Stimulated activated CD8-positive, alpha-beta memory T cell treated with anti-CD3 and anti-CD28 coated beads, Interleukin-4, amount 100 ng/mL, for 48 hours (primary cell): ENCODE measurements at places on chromosomes 3 and 15.
A peak's percentile ranks its signal among the peaks of the same experiment; 100 is the strongest.

- no peak for DNase-seq
Measured at GRCh38 chr15:57476533-57476975, 100.2 kb downstream of the CGNL1 start.

DNA sequence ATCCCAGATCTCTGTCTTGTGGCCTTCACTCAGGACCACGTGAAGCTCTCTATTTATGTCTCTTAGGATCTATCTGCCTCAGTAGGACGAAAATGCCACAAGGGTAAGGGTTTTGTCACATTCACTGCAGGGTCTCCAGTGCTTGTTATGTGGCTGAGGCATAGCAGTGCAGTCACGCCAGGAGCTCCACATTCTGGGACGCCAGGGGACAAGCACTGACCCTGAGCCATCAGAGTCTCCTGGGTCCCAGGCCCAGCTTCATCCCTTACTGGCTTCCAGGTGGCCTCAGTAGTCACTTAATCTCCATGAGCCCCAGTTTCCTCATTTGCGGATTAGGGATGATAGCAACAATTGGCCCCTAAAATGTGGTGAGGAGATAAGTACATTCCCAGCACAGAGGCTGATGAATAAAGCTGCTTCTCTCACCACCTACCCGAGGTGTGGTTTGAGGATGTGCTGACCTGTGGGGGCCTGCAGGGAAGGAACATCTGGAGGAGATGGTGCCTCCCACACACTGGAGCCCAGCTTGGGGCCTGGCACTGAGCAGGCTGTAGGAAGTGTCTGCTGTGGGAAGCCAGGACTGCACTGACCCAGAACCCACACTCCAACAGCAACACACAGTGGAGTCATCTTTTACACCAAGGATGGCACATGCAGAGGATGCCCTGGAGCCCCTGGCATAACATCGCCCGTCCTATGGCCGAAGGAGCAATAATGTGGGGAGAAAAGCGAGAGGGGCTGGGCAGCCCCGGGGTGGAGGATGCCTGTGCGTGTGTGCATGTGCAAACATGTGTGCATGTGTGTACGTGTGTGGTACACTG lies 93.2 kb upstream of the IQSEC1 start:
- DNase-seq, result no peak

GRCh38 chr3:171088496-171088895 lies 62.0 kb upstream of the SLC2A2 start:
- DNase-seq, result no peak

DNA sequence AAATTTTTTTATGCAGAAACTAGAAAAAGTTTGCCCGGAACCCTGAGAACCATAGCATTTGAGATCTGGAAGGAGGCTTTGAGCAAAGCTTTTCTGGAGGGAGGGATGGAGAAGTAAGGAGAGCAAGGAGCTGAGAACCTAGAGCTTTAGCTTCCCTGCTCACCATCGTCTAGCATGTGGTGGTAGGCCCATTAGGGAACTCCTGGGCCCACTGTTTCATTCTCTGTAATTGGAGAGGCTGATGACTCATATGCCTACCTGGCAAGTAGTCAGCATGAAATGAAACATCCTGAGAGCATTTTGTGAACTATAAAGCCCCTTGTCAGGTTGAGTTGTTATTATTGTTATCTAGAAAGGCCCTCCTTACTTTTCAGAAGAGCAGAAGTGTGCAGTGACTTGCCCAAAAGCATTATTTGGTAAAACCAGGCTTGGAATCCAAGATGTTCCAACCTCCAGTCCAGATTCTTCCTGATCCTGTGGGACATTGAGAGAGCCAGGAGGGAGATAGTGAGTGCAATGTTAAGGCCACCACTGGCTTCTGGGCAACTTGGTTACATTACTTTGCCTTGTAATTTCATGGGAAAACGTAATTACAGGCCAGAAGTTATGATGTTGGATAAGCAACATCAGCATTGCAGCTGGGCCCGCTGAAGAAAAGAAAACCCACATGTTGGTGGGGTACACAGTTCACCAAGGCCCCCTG lies 104.5 kb upstream of the BFSP2 start:
- DNase-seq, result no peak

GRCh38 chr3:147301781-147302180 lies 104.6 kb downstream of the ZIC4 start:
- no peak for DNase-seq

DNA sequence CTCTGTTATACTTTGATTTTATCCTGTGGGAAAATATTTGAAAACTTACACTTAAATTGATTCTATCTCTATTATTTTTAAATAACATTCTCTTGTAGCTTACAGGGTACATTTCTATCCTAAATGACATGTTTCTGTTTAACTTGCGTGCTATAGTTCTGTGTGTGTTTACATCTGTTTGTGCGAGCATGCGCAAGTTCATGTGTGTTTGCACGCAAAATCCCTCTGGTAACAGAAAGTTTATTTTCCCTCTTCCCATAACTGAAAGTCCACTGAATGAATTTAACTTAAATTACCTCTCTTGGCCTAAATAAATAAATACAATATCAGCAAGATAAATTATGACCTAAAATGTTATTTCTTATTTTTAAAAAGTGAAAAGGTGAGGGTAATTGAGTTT lies 117.3 kb upstream of the NEO1 start:
- DNase-seq, result no peak

DNA sequence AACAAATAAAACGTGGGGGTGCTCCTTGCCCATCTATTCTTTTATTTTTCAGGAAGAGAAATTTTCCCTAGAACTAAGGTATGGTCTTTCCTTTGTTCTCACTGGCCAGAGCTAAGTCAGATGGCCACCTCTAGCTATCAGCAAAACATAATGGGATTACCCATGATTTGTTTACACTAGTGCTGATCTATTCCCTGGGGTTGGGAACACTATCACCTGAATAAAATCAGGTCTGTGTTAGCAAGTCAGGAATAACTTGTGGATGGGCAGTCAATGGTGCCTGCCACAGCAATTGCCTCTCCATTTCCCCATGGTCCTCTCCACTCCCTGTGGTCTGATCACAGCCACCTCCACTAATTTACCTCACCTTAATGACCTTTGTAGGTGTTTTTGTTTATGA lies 181.7 kb upstream of the CADPS start:
- DNase-seq, result no peak

DNA sequence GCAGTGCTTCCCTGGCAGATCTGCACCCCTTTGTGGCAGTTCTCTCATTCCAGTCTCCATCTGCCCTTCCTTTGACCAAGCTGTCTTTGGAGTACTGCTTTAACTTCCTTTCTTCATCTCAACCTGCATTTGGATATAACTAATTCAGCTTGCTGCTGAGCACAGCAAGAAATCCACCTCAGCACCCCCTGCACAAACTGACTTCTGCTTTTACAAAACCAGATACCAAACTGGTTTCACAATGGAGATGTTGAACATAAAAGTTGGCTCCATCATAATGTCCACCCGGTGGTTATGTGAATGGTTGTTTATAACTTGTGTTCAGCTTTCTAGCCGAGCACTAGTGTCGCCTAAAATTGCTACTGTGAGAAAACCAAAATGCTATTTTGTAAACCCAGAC lies 341.1 kb upstream of the SEMA6D start:
- DNase-seq, result no peak

DNA sequence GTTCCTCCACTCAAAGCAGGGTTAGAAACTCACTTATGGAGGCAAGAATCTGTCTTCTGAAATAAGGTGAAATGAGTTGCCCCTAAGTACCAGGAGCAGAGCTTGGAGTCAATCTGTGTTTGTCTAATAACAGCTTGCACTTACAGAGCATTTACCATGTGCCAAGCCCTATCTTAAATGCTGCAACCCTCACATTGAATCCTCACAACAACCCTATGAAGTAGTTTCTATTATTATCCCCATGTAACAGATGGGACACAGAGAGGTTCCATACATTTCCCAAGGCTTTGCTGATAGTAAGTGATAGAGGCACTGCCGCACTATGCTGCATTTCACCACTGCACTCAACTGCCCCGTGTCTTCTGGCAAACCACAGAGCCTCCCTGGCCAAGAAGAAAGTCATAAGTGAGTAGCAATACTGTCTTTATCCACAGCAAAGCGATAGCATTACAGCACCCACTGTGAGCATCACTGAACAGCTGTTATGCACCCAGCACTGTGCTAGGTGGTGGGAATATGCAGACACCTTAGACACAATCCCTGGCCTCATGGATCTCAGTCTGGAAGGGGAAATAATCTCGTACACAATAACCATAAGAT lies 141.5 kb downstream of the SSR3 start:
- DNase-seq, result no peak

DNA sequence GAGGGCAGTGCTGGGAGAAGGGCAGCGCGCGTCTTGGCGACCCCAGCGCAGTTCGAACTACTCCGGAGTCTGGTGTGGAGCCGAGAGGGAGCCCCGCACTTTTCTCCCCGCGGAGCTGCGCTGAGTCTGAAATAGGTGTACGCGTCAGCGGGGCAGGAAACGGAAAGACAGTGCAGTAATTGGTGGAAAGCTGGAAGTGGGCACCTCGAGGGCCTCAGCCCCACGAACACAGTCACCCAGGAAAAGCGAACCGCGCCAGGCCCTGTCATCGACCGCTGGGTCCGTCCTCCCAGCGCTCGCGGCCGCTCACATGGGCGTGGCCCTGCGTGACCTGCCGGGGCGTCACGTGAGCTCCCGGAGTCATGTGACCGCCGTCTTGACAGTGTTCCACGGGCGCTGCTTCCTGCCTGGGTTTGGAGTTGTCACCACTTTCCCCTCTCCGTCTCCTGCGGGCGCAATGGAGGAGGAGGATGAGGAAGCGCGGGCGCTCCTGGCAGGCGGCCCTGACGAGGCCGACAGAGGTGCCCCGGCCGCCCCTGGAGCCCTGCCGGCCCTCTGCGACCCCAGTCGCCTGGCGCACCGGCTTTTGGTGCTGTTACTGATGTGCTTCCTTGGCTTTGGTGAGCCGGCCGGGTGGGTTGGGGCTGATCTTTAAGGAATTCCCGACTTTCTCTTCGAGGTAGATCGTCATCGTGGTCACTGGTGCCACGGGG lies at the start of gene MFSD1:
Gene MFSD1 (plus strand): TSS at position 359 of the 713 bp plus-strand sequence. CDS start 99 bp downstream, at position 458.
- DNase-seq, result peak; percentile 92

- no peak for DNase-seq
Measured at GRCh38 chr3:97823046-97824004, 1.5 kb downstream of the CRYBG3 start.

DNA sequence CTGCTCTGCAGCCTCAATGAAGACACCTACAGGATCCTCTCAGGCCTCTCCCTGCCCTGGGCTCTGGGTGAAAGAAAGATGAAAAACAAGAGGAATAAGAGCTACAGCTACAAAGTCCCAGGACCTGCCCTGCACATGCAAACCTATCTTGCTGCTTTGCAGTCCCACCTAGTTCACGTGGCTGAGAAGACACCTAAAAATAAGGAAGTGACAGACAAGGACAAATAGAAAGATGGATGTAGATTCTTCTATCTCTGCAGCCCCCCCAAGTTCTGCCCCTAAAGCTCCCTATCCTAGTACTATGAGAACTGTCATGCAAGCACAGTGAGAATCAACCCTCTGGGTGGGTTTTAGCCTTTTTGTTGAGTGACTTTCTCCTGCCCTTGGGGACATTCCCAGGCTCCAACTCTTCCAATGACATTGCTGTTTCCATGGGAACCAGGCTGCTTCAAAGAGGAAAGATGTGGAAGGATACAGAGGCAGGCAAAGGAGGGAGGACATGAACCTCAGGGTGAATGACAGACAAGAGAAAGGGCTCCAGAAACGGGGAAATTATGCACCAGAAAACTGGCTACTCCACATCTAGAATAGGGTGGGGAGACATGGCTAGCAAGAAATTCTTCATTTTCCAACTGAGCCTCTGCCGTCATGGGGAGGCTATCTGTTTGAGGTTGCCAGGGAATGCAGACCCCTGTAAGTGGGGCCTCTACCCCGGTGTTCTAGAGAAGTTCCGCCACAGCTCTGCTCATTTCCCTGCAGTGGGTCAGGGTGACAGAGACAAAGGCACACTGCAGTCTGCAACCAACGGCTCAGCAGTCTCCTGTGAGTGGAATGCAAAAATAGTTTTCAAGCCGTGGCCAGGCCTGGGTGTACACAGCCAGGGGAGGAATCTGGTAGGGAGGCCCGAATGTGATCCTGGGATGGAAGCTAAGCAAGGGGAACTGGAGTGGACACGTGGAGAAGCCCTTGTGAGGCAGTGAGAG lies 5.2 kb downstream of the CSPG5 start:
- no peak for DNase-seq

DNA sequence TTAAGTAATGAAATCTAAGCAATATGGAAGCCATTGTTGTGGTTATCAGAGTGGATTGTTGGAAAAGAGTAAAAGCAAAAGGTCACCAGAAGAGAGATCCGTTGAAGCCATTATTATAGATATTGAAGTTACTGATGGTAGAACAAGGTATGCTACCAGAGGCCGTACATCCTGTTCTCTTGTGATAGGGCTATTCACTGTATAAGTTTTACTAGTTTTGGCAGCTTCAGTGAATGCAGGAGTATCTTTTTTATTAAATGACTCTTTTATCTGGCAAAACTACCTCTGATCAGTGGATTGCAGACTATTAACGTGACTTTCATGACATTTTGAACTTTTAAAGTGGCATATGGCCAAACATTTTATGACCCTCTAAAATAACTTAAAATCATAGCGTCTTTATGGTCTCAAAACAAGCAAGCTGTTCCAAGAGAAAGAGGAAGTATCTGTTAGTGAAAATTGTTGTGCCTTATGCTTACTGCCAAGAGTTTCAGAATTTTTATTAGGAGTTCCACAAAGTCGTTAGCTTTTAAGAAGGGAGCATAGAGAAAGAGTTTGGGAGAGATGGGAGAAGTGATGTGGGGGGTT lies 102.9 kb downstream of the LRRC49 start:
- DNase-seq, result no peak

DNA sequence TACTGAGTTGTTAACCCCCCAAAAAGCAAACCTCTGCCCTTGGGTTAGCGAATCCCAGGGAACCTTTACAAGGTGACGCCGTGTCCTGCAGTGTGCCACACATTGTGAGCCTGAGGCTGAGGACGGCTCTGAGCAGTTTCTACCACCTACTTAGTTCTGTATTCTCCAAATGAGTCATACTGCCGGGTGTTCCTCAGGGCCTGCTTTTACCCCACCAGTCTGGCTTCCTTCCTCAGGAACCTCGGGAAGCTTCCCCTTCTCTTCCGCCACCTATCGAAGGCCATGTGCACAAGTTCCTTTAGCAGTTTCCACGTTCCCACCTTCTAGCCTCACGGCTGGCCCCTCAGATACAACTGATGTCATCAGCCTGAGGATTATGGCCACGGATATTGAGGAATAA lies 384.0 kb upstream of the TPM1 start:
- DNase-seq, result no peak

DNA sequence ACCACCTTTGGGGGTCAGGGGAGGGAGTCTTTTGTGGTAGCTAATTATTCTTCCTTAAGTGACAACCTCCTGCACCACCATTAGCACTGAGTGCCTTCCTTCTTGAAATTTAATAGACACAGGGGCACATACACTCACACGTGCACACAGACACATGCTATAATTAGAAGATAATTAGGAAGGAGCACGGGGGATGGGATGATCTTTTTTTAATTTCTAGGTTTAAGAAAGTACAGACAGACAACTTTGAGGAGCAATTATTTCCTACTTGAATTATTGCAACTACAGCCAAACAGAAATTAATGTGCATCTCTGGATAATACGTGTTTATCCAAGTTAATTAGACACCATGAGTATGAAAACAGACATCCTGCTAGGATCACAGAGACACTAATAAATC lies 44.8 kb upstream of the GUCA1C start:
- DNase-seq, result no peak

- DNase-seq, result no peak
Measured at GRCh38 chr3:24220859-24221657, 273.6 kb downstream of the THRB start.

- no peak for DNase-seq
Measured at GRCh38 chr15:78565951-78566774, 843 bp downstream of the CHRNA5 start.

GRCh38 chr3:43348852-43349574 lies 62.7 kb downstream of the SNRK start:
- no peak for DNase-seq
